ACHN (cell line): ENCODE measurements at places on chromosomes 6 and 20.
A peak's percentile ranks its signal among the peaks of the same experiment; 100 is the strongest.

DNA sequence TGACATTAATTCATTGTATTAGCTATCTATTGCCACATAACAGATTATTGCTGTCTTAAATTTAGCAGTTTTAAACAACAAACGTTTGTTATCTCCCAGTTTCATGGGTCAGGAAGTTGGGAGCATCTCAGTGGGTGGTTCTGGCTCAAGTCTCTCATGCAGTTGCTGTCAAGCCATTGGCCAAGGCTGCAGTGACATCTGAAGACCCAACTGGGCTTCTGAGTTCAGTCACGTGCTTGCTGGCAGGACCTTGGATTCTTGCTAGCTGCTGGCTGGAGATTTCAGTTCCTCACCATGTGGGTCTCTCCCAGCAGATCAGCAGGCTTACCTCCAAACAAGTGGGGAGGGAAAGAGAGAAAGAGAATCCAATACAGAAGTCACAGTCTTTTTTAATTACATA lies 152.6 kb upstream of the EXOC2 start:
- no peak for DNase-seq

DNA sequence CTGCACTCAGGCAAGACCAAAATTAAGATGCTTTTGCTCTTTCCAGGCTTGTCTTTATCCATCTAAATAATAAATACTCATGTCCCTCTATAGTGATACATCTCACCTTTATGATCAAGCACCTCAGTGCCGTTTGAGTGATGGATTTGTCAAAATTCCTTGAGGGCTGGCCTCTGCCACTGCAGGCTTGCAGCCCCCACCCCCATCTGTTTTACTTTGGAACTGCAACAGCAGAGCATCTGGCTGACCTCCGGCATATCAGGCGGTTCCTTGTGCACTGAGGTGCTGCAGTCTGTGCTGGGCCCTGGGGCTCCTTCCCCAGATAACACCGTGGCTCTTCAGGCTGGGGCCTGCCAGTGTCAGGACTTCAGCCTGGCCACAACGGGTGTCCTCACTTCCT lies 386.9 kb downstream of the CDH26 start:
- no peak for DNase-seq

DNA sequence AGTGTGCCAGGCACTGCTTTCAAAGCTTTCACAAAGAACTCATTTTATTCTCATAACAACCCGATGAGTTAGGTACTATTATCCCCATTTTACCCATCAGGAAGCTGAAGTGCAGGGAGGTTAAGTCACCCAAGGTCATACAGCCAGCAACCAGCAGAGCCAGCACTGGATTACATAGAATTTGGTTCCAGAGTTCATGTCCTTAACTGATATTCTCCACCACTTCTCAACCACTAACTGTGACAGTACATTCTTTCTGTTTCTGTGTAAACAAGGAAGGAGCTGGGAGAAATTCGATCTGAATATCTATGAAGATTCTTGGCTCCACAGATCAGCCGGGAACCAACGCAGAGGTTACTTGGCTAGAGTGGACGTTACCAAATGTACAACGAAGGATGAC lies 98.0 kb downstream of the KIF16B start:
- no peak for DNase-seq

- DNase-seq = peak; percentile 83
Measured at GRCh38 chr6:151325075-151326050, 66.0 kb downstream of the ZBTB2 start.

DNA sequence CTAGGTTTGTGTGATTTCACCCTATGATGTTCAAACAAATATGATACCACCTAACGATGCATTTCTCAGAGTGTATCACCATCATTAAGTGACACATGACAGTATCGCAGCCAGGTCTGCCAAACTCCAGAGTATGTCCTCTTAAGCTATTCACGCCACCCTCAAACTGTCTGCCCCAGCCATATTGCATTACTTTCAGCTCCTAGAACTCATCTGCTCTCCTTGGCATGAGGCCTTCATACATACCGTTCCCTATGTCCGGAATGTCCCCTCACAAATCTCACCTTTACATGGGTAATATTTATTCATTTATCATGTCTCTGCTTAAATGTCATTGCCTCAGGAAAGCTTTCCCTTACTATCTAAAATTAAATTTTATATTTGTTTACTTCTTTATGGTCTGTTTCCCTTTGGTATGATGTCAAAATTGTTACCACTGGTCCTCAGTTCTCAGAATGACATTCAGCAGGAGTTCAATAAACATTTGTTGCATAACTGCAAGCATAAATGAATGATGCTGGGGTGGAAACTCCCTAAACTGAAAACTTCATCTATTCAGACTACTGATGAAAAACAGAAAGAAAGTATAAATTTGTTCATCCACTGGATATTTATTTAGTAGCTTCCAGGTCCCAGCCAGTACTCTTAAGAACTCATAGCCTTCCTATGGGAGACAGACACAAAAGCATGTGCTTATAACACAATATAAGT lies 3.2 kb downstream of the SESN1 start:
- no peak for DNase-seq

GRCh38 chr20:5170341-5170740 lies 43.5 kb downstream of the CDS2 start:
- no peak for DNase-seq

DNA sequence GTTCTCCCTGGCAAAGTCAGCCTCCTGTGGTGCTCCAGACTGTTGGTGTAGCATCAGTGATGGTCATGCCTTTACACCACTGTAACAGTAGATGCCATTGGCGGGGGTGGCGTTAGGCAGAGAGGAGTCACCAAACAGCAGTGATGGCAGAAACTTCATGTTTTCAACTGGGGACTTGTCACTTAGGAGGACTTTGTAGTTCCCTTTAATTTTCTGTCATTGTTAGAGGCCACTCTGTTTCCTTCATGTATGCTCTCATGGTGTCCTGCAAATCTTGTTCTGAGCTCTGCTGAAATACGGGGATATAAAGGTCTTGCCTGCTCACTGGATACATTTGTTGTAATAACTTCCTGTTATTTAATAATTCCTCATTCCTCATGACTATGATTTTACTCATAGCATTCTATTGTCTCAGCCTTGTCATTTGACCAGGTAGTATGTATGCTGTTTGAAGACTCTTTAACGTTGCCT lies 4.6 kb downstream of the MAP3K4 start:
- no peak for DNase-seq

- no peak for DNase-seq
Measured at GRCh38 chr6:78851156-78851555, 16.2 kb upstream of the IRAK1BP1 start.

GRCh38 chr20:46637020-46637419 lies 14.2 kb downstream of the SLC13A3 start:
- DNase-seq = no peak

GRCh38 chr6:41683273-41683522 lies 44.9 kb downstream of the MDFI start:
- no peak for DNase-seq

DNA sequence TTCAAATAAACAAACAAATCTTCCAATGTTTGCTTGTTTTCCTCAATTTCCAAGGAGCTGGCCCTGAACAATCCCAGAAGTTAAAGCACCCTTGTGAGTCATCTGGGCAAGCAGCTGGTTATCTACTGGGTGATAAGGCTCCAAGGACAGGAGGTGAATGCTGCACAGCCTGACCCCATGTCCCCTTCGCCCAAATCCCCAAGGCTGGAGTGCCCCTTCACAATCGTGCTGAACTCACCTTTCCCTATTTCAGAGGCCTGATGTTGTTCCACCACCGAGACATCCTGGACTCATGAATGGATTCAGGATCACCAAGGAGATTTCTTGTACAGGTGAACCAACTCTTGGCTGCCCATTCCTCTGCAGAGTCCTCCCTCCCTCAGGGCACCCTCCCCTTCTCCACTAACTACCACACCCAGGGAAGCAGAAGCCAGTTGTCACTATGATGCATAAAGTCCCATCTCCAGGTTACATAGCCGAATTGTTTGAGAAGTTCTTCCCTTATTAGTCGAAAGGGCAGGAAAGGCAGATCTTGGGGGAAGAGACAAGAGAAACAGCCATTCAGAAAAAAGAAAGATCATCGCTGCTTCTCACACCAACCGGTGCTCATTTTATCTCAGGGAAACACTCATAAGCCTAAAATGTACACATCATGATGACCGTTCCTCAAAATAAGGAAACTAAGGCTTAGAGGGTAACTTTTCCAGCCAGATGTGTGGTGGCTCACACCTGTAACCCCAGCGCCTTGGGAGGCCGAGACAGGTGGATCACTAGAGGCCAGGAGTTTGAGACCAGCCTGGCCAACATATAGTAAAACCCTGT lies 138.8 kb upstream of the RREB1 start:
- no peak for DNase-seq

GRCh38 chr6:169626649-169627048 lies 75.2 kb downstream of the WDR27 start:
- DNase-seq = no peak

DNA sequence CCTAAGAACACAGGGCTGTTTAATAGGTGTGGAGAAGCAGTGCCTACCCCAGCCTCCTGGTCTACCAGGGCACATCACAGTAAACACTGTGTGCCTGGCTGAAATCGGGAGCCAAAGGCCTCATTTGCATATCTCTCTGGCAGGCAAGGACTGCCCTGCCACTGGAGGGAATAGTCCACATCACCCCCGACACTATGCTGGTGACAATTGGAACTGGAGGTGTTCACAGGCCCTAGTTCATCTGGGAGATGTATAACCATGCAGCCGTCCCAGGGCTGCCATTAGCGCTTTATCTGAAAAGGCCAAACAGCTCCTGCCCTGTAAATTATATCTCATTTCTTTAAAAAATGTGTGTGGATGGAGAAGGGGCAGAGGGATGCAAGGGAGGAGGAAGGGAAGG lies 150.3 kb downstream of the LINC00237 start:
- no peak for DNase-seq

DNA sequence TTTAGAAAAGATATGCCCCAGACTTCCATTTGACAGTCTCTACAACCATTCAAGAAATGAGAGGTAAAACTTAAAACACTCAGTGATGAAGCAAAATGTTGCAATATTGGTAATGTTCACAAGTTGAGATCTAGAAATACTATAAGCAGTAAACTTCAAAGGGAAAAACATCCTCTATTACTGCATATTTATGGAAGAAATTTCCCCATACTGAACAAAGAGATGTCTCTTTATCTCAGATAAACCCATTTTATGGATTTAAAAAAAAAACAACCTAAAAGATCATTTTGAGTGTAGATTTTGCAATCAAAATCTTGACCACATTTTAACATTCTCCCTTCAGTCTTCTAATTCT lies 177.8 kb upstream of the TAB2 start:
- DNase-seq = no peak

GRCh38 chr6:95767897-95768463 lies 190.6 kb downstream of the MANEA start:
- no peak for DNase-seq

- peak; percentile 70 for DNase-seq
Measured at GRCh38 chr6:28648035-28648877, 122.6 kb downstream of the GPX5 start.

DNA sequence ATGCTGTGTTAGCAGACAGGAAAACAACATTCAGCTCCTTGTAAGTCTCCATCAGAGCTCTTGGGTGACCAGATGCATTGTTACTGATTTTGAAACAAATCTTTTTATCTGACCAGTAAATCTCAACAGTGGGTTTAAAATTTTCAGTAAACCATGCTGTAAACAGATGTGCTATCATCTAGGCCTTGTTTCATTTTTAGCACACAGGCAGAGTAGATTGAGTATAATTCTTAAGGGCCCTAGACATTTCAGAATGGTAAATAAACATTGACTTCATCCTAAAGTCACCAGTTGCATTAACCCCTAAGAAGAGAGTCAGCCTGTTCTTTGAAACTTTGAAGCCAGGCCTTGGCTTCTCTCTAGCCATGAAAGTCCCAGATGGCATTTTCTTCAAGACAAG lies 237.2 kb upstream of the BMP2 start:
- no peak for DNase-seq

DNA sequence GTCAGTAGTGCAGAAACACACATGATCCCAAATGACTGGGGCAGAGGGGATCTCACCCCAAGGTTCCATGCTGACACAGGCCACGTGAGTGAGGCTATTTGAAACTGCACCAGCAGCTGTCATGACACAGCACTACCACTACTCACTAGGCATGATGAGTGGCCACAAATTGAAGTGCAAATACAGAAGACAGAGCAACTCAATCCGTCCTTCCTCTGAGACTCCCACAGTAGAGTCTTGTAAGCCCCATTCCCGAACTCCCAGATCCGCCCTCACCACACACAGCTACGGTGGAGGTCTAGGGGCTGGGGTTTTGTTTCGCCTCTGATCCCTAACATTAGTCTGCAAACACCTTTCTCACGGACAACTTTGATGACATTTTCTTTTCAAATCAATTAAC lies 113.3 kb upstream of the NUP153 start:
- DNase-seq = no peak

DNA sequence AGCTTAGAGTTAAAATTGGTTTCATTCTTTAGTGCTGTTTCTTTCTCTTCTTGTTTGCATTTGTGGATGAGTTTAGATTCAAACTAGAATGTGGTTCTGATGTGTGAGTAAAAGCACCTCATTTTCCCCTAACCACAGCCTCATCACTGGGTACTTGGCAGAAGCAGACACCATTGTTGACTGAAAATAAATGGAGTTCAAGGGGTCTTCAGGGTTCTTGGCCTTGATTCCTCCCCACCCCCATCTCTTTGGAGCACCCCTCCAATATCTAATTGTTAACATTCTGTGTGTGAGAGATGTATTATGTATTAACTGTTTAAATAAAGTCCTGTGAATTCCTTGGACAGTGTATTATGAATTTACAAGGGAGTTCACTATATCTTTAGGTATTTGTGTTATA lies 59.6 kb downstream of the JARID2 start:
- no peak for DNase-seq

DNA sequence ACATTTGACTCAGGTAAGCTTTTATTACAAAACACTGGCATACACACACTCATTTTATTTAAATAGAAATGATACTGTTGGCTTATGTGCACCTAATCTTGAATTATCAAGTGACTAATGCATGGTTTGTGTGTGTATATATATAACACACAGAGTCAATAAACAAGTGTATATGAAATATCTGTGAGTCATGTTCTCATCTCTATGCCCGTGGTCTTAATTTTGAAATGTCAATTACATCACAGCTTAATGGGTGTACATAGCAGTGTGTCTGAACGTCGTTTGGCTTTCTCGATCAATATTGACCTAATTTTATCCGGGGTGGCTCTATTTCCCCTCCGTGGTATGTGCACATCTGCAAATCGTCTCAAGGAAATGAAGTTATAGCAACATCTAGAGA lies 104.0 kb upstream of the ZFP64 start:
- DNase-seq = no peak

GRCh38 chr6:43020052-43020705 lies 1.2 kb upstream of the RRP36 start:
- no peak for DNase-seq

GRCh38 chr20:39853050-39853449 lies 836.0 kb downstream of the MAFB start:
- DNase-seq = no peak

DNA sequence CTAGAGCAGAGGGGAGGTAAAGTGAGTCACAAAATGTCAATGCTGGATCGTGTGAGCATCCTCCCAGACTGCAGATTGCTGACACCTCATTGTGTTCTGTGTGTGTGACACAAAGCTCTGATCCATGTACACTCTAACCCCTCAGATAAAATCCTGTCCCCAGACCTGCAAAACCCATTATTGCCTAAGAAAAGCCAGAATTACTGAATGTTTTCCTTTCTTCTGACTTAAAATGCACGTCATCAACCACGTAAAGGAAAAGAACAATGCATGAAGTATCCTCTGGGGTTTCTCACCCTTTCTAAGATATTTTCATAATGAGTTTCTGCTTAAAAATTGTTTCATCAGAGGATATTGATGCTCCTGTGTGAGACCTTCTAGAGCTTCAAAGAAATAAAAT lies 218.0 kb upstream of the PREP start:
- DNase-seq = no peak

- no peak for DNase-seq
Measured at GRCh38 chr20:22815603-22816315, 219.4 kb upstream of the SSTR4 start.
